ENCODE measurements at places on chromosomes 1 and 21. TPM values are rescaled to one million over a fixed set of nuclear protein-coding genes. Genes with fewer than 3 reads are reported as not detected.

ANXA9 gene
- total RNA-seq = not detected

C1orf94 gene
- not detected for total RNA-seq

OPTC gene
- not detected for total RNA-seq

CSF3R gene
- not detected for total RNA-seq

AGMAT gene
- total RNA-seq = 0.27 TPM

OR2T2 gene
- not detected for total RNA-seq

HSD11B1 gene
- total RNA-seq = not detected

CHD1L gene
- total RNA-seq = 37.3 TPM

COPA gene
- 307 TPM for total RNA-seq

LAD1 gene
- not detected for total RNA-seq

FOXO6 gene
- 0.18 TPM for total RNA-seq

FAM151A gene
- total RNA-seq = not detected

GJA8 gene
- not detected for total RNA-seq

CASQ1 gene
- not detected for total RNA-seq

All from endothelial cell of coronary artery (primary cell).